ENCODE measurements at places on chromosomes 7 and 10. TPM values are rescaled to one million over a fixed set of nuclear protein-coding genes. Genes with fewer than 3 reads are reported as not detected.

GRCh38 chr10:121838149-121838548 is 89.7 kb downstream of the ATE1 start:
- no peak for DNase-seq

- no peak for DNase-seq
Observed at GRCh38 chr10:44806950-44807349, 104.2 kb upstream of the TMEM72 start.

DNA sequence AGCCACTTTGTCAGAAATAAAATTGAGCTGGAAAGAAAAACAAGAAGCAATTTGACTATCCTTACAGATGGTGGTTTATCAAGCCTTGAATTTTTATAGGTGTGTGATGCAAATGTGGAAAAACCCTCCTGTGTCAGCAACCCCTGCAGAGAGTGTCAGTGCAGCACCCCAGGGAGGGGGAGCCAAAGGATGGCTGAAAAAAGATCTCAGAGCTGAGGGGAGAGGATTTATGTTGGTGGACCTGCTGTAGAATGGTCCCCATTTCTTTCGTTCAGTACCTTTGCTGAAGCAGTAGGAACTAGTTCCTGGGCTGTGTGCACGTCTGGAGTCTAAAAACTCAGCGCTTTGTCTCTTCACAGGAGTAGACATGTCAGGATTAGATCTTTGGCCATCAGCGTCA is 239.0 kb downstream of the PHTF2 start:
- no peak for DNase-seq

DNA sequence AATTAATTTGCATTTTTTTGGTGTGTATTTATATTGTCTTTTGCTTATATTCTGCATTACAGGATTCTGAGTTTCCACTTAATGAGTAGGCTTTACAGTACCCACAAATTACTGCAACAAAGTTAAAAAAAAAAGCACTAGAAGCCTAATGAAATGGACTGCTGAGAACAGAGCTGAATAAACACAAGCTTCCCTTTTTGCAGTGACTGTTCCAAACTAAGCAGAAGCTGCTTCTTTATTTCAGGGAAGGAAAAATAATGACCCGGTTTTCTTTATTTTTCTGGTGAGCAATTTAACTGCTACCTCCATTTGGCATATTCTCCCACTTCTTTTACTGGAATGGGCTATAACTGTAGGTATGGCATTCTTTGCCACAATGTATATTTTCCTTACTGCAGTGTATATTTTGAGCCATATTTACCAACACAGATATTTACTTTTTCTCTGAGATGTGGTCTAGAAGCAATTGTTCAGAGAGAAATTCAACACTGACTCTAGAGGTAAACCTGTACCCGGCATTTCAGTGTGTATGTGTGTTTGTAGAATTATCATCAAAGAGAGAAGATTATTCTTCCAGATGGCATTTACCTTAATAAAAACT is 56.9 kb downstream of the HDAC9 start:
- DNase-seq, result no peak

DNA sequence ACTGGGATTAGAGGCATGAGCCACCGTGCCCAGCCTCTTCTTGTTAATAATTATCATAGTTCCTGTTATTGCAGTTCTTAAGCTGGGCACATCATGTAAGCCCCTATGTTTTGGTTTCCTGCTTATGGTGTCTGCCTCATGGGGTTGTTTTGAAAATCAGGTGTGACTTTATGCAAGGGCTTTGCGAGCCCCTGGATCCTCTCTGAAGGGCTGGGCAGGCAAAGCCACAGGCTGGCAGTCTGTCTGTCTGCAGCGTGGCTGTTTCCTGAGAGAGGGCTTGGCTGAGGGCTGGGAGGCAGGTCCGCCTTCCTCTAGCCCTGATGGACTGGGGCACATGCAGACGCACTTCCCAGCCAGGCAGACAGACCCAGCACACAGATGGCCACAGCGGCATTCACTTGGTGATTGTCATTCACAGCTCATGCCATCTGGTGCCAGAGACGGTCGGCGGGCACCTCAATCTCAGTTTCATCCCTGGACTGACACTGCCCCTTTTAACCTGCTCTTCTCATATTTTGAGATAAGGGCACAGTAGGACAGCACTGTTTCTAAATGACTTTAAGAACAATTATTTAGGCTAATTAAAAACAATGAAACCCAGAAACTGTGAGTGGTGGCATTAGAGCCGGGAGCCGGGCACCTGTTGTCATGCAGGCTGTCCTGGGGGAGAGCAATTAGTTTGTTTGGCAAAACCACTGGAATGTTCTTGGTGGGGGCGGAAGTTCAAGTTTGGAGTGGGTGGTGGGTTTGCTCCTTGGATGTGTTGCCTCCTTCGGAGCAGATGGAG is 35.5 kb downstream of the RBM20 start:
- DNase-seq, result no peak

DNA sequence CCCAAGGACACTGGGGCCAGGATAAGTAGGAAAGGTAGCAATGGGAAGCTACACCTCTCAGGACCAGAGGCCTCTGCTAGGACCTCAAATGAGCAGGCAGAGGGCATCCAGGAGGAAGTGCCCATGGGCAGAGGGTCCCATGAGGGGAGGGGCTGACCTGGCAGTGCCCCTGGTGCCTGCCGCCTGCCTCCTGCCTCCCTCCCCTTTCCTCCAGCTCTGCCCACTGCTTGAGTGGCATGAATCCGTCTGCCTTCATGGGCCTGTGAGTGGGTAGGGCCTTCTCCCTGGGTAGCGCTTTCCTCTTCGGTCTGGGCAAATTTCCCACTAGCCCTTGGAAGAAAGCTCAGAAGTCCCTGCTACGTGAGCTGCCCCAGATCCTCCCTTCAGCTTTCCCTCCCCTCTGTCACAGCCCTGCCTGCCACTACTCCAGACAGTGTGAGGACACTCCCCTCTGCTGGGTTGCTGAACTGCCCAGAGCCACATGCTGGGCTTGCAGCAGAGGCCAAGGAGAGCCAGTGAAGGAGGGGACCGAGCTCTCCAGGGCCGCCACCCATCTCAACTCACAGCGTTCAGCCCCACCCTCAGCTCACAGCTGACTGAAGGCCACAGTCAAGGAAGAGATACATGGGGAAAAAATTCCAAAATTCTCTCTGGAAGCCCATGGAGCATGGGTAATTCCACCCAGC is 141.4 kb downstream of the ARHGAP22 start:
- no peak for DNase-seq

GRCh38 chr10:86451604-86451960 is 70.0 kb downstream of the WAPL start:
- DNase-seq, result no peak

GRCh38 chr10:105094048-105094447 is 453.0 kb downstream of the SORCS3 start:
- DNase-seq, result no peak

GRCh38 chr7:144038887-144039286 is 9.9 kb upstream of the OR2A5 start:
- DNase-seq, result no peak

Gene STEAP1
- 8.1 TPM for polyA plus RNA-seq

DNA sequence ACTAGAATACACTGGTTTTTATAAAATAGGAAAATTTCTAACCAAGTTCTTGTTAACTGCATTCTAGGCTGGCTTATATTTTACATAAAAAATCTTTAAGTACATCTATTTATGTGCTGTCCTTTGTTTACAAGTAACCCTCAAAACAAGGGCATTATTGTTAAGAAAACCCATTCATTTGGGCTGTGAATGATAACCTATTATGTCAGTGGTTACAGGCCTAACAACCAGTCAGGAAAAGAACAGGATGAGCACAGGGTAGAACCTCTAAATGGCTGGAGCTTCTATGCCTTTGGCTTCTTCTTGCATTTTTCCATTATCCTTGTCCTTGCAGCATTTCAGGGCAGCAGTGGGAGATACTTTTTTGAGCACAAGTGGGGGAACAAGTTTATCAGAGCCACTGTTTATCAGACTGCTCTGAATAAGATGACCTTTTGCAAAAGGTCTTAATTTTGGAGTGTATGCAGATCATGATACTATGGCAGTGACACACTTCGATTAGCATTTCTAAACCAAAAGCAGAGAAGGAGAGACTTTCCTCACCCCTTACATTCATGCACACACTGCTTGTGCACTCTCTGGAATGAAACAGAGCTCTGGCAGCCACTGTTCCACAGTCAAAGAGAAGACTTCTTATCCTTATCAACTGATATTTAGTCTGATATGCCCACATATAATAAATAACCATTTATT is 10.9 kb downstream of the GPR37 start:
- DNase-seq, result no peak

GRCh38 chr7:28996836-28997235 is 38.7 kb upstream of the TRIL start:
- DNase-seq, result no peak

Gene RNF32
- 0.32 TPM for polyA plus RNA-seq

GRCh38 chr10:85148693-85149640 is 820.6 kb downstream of the CCSER2 start:
- DNase-seq, result no peak

Gene SYNPO2L
- 0.06 TPM for polyA plus RNA-seq
